ENCODE measurements at places on chromosomes 1 and 21.

- no peak for DNase-seq
Measured at GRCh38 chr1:7905262-7905661, 35.4 kb downstream of the TNFRSF9 start.

DNA sequence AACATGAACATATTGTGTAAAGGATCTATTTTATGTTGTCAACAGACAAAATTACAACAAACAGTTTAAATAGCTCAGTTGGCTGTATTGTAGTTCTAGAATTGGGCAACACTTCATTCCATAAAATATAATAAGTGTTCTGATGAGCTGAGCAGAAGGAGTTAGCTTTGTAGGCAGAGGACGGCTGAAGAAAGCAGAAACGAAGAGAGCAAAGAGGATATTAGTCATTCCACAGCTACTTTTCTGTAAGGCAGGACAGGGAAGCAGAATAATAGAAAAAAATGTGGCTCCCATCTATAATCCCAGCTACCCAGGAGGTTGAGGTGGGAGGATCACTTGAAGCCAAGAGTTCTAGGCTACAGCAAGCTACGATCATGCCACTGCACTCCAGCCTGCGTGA lies 20.2 kb upstream of the IVNS1ABP start:
- DNase-seq = no peak

DNA sequence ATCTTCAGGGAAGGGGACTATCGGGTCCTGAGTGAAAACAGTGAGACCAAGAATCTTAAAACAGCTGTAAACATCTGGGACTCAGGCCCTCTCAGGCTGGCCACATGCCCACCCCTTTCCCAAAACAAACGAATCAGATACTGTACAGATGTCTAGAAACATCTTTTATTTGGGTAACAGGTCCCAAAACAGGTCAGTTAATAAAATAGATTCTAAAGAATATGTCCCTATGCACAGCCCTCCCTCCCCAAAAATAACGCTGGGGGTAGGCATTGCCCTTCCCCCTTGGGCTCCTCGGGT lies 499 bp upstream of the CRTC2 start:
- DNase-seq = no peak

- DNase-seq = no peak
Measured at GRCh38 chr21:32155226-32155625, 123.6 kb downstream of the MIS18A start.

DNA sequence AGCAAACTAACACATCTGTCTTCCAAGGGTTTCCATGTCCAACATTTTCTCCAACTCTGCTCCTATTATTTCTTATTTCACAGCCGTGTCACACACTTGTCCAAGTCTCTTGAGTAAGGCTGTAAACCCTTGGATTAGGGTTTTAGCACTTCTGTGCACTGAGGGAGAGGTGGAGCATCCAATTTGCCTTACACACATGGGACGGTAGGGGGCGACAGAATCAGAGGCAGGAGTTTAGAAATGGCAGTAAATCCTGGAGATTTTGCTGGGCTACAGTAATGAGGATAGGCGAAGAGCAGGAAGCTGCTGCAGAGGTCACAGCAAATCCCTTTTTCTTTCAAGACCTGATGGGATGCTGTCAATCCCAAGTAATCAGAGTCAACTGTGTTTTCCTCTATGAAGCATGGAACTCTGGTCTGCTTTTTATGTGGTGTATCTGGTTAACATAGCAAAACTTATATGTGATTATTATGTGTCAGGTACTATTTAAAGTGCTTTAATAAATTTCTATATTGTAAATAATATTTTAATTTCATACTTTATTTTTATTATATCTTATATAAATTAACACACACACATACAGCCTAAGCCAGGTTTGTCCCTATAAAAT lies 15.4 kb upstream of the LCE5A start:
- DNase-seq = peak; percentile 25

GRCh38 chr1:8646189-8646588 lies 171.3 kb downstream of the RERE start:
- DNase-seq = no peak

- no peak for DNase-seq
Measured at GRCh38 chr1:44531785-44532566, 126.9 kb downstream of the RNF220 start.

DNA sequence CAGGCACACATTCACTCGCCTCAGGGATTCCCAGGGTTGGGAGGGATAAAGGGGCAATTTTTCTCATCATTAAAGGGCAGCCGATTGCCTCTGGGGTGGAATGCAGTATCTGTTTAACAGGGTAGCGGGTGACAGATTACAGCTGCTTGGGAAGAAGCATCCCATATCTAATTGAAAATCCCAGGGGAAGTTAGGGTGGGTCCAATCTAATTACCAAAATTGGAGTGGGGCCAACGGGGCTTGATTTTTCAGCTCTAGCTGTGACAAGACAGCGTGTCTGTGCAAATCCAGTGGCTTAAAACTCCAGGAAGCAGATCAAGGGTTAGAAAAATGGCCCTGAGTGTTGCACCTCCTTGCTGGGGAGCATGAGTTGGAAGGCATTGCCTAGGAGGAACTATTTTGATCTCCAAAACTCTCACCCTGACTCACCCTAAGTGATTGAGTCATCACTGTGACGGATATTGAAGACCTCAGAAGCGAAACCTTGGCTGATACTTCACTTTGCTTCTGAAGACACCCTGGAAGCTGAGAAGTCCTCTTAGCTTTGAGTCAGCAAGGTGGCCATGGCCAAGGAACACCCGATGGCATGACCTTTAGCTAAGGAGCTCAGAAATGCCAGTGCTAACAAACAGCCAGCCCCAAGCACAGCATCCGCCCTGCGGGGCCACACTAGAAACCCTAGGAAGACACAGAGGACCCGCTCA lies 46.0 kb downstream of the GRHL3 start:
- DNase-seq = peak; percentile 49

DNA sequence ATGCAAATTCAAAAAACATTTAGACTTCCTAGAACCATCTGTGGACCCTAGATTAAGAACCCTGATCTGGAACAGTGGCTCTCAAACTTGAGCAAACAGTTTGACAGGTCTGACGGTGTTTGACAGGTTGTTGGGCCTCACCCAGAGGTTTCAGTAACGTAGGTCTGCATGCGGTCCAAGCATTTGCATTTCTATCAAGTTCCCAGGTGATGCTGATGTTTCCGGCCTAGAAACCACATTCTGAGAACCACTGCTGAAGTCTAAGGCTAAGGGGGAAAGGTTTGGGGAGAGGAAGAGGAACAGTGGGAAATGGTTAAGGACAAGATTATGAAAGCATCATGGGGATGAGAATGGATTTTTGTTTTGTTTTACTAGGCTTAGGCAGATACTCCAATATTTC lies 48.6 kb downstream of the MDM4 start:
- peak; percentile 73 for DNase-seq

- DNase-seq = no peak
Measured at GRCh38 chr1:44895919-44896734, 53.1 kb upstream of the PTCH2 start.

All from GM19239 (cell line).